Natural killer cell treated with Interleukin-12 subunit alpha and Interleukin-12 subunit beta and Interleukin-15 and Interleukin-18, amount 100 ng/mL, for 72 hours (primary cell): ENCODE measurements at places on chromosomes 12 and 14.

DNA sequence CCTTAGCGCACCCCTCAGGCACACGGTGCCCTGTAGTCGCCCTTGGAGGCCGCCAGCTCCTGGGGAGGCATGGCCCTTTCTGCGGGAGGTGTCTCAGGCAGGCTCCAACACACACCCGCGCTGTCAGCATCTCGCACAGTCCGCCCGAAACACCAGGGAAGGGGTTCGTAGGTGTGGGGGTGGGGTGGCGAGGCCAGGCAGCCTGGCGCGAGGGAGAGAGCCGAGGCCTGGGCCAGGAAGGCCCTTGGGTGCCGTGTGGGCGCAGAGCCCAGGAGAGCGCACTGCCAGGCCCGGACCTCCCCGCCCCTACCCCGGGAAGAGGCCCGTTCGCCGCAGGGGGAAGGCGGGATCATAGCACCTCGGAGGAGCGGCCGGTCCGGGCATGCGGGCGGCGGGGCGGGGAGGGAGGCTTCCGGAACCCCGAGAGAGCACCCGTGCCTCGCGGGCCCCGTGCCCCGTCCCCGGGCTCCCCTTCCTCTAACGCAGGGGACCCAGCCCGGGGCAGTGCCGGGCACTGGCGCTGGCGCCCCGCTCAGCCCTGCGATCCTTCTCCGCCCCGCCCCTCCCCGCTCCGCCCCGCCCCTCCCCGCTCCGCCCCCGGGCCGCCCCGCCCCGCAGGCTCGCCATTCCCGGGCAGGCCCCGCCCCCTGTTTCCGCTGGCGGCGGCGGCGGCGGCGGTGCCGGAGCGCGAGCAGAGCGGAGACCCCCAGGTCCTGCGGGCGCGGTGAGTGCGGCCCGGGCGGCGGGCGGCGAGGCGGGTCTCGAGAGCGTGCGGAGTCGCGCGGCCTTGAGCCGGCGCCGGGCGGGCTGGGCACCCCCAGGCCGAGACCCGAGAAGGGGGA lies at the start of gene TSPAN9:
Gene TSPAN9, plus strand, starts transcription at position 650 of the 842 bp plus-strand sequence. CDS start 123,815 bp downstream, outside the sequence.
- H3K4me3 ChIP-seq, result peak within 1 kb of the TSS; percentile 68
- peak within 1 kb of the TSS; percentile 51 for H3K27ac ChIP-seq
- no peaks in the 10 kb centered on the region for H3K36me3 ChIP-seq
- peak; percentile 74 for DNase-seq
- no peaks in the 10 kb centered on the region for H3K4me1 ChIP-seq

DNA sequence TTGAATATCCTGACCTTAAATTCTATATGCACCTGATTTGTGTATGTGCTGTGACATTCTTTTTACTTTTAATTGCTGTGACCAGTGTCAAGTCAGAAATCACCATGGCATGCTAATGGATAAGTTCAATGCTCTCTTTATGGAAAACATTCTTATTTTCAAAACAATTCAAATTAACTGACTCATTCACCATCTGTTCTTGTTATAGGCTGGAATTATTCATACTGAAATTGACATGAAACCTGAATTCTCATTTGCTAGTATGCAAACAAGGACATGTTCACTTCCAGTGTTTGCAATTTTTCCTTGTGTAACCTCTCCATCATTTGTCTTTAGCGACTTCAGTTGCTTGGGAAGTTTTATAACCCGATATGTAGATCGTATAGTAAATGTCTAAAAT lies at the start of gene TAS2R30:
Gene TAS2R30, minus strand, starts transcription at position 340 of the 400 bp plus-strand sequence. CDS start 400 bp downstream, outside the sequence.
- H3K27ac ChIP-seq, result no peak within 1 kb of the TSS
- DNase-seq, result no peak
- peaks cover 18% of the 10 kb centered on the region for H3K4me1 ChIP-seq
- H3K36me3 ChIP-seq, result no peaks in the 10 kb centered on the region
- no peak within 1 kb of the TSS for H3K4me3 ChIP-seq
- H3K27me3 ChIP-seq, result no peaks in the 10 kb centered on the region

GRCh38 chr14:78399316-78399889 lies 229.2 kb downstream of the NRXN3 start:
- H3K27ac ChIP-seq, result no peak overlapping the region
- H3K4me1 ChIP-seq, result no peaks in the 10 kb centered on the region
- H3K27me3 ChIP-seq, result peaks cover 18% of the 10 kb centered on the region
- no peaks in the 10 kb centered on the region for H3K36me3 ChIP-seq
- DNase-seq, result no peak

- no peaks in the 10 kb centered on the region for H3K27me3 ChIP-seq
- no peaks in the 10 kb centered on the region for H3K36me3 ChIP-seq
- no peak for DNase-seq
- peak overlapping the region; percentile 48 for H3K4me3 ChIP-seq
These were observed 70.7 kb downstream of the TAOK3 start for GRCh38 chr12:118302053-118302452.

DNA sequence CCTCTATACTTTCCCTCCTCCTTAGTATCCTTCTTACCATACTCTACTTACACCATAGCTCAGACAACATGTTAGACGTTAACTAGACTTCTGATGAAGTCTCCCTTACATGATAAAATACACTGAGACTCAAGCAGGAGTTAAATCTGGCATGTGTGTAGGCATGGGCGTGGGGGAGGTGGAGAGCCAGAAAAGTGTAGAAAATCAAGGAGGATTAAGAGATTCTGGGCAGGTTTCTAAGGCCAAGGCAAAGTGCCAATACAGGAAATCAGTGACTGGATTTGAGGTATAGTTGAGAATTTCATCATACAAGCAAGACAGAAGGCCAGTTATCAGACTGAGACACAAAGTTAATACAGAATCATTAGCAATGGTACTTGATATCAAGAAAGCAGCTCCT lies 37.4 kb downstream of the EPS8 start:
- H3K4me3 ChIP-seq, result no peak overlapping the region
- no peaks in the 10 kb centered on the region for H3K4me1 ChIP-seq
- DNase-seq, result no peak
- no peak overlapping the region for H3K27ac ChIP-seq
- H3K36me3 ChIP-seq, result no peaks in the 10 kb centered on the region

GRCh38 chr14:20623798-20624197 lies 17.7 kb downstream of the OR6S1 start:
- no peak overlapping the region for H3K27ac ChIP-seq
- H3K4me3 ChIP-seq, result peak overlapping the region; percentile 77
- no peaks in the 10 kb centered on the region for H3K36me3 ChIP-seq
- H3K4me1 ChIP-seq, result peaks cover 46% of the 10 kb centered on the region
- peaks cover 24% of the 10 kb centered on the region for H3K27me3 ChIP-seq
- DNase-seq, result no peak

- H3K4me1 ChIP-seq, result no peaks in the 10 kb centered on the region
- no peaks in the 10 kb centered on the region for H3K36me3 ChIP-seq
- H3K27me3 ChIP-seq, result no peaks in the 10 kb centered on the region
- no peak overlapping the region for H3K4me3 ChIP-seq
- no peak for DNase-seq
These were observed 411.4 kb downstream of the CCDC91 start for GRCh38 chr12:28601570-28602058.

DNA sequence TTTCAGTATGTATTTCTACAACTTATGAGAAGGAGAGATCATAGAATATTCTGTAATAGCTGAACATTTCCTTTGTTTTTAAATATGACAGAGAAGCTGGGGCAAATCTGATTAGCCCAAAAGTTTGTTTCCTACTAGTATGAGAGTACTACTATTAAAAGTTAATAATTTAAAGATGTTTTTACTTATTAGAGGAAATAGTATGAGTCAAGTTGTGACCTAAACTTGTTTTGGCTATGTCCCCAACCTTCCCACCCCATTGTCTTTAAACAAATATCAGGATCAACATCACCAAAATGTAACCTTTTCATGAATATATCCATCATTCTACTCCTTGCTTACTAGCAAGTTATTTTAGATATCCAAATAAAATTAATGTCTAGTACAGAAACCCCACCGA lies 10.5 kb downstream of the GNPNAT1 start:
- no peak overlapping the region for H3K4me3 ChIP-seq
- DNase-seq, result no peak
- no peaks in the 10 kb centered on the region for H3K27me3 ChIP-seq
- peaks cover 6% of the 10 kb centered on the region for H3K36me3 ChIP-seq
- H3K27ac ChIP-seq, result no peak overlapping the region
- H3K4me1 ChIP-seq, result no peaks in the 10 kb centered on the region

GRCh38 chr14:74841230-74842207 lies 34.4 kb downstream of the PROX2 start:
- DNase-seq, result no peak
- peak overlapping the region; percentile 84 for H3K27ac ChIP-seq
- H3K36me3 ChIP-seq, result peaks cover 7% of the 10 kb centered on the region
- H3K27me3 ChIP-seq, result no peaks in the 10 kb centered on the region
- H3K4me3 ChIP-seq, result peak overlapping the region; percentile 83
- peaks cover 60% of the 10 kb centered on the region for H3K4me1 ChIP-seq

- peak overlapping the region; percentile 45 for H3K4me3 ChIP-seq
- no peak overlapping the region for H3K27ac ChIP-seq
- peaks cover 13% of the 10 kb centered on the region for H3K4me1 ChIP-seq
- DNase-seq, result no peak
- peaks cover 11% of the 10 kb centered on the region for H3K27me3 ChIP-seq
These were observed 1.0 kb downstream of the CACNA2D4 start for GRCh38 chr12:1917172-1918070.

DNA sequence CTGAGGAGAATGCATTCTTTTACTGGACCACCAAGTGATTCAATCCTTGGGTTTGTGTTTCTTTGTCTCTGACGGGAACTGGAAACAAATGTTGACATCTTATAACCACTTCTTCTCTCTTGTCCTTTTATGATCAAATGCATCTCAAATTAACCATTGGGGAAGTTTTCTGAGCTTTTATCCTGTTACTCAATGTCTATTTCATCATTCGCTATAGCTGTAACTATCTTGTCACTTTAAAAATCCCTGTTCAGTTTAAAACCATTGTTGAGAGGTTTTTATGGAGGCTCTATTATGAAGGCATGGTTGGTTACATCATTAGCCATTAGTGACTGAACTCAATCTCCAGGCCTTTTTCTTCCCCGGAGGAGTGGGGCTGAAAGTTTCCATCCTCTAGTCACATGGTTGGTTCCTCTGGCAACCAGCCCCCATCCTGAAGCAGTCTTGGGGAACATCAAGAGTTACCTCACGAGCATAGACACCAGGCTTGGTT lies 2.7 kb upstream of the CLEC6A start:
- no peaks in the 10 kb centered on the region for H3K4me1 ChIP-seq
- no peak overlapping the region for H3K4me3 ChIP-seq
- no peaks in the 10 kb centered on the region for H3K36me3 ChIP-seq
- H3K27me3 ChIP-seq, result peaks cover 17% of the 10 kb centered on the region
- DNase-seq, result no peak
- no peak overlapping the region for H3K27ac ChIP-seq

DNA sequence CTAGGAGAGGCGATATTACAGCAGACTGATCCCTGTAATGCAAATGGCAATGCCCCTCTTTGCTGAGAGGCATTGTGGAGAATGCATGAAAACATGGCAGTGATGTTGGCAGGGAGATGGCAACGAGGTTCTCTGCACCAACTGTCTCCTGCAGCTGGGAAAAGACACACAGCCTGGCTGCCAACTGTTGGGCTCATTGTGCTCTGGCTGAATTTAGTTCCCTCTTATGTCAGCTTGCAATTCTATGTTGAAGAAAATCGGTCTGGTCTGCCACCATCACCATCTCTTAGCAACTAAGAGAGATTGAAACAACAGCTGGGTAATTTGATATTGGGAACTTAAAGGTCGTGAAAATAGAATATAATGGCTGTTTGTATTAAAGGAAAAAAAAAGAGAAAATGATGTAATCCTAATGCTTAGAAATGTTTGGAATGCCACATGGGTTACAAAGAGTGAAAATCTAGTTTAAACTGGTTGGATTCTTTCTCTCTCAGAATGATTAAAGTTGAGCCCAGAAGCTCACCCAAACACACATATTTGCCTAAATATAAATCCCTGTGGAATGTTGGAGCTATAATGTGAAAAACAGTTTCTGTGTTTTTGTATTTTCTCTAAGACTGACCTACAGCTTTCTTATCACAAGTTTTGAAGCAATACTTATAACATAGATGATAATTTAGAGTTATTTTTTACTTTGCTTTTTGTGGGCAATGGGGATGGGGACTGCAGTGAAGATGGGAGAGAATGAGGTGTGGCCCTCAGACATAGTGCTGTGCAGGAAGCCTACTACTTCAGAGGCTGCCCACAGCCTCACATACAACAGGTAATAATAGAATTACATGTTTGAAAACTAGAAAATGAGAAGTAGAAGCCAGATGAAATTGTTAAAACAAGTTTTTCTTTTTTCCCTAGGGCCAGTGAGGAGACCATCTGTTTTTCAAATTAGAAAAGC lies 143.7 kb downstream of the AKAP6 start:
- no peak for DNase-seq
- no peak overlapping the region for H3K4me3 ChIP-seq
- no peaks in the 10 kb centered on the region for H3K4me1 ChIP-seq
- no peak overlapping the region for H3K27ac ChIP-seq
- H3K36me3 ChIP-seq, result no peaks in the 10 kb centered on the region

DNA sequence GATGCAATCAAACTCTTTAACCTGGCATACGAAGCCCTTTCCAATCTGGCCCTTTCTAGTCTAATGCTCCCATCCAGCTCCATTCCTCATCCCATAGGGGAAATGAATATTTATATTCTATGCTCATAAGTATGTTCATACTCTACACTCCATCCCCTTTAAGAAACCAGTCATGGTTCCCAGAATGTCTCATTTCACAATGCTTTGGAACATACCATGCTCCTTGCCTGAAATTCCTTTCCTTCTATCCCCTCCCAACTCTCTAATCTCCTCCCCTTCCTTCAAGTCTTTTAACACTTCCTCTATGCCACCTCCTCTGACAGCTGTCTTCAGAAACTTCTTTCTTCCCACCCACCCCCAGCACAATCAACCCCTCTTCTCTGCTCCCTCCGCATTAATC lies 207.0 kb upstream of the CAND1 start:
- H3K36me3 ChIP-seq, result no peaks in the 10 kb centered on the region
- H3K27me3 ChIP-seq, result peaks cover 22% of the 10 kb centered on the region
- no peak overlapping the region for H3K27ac ChIP-seq

DNA sequence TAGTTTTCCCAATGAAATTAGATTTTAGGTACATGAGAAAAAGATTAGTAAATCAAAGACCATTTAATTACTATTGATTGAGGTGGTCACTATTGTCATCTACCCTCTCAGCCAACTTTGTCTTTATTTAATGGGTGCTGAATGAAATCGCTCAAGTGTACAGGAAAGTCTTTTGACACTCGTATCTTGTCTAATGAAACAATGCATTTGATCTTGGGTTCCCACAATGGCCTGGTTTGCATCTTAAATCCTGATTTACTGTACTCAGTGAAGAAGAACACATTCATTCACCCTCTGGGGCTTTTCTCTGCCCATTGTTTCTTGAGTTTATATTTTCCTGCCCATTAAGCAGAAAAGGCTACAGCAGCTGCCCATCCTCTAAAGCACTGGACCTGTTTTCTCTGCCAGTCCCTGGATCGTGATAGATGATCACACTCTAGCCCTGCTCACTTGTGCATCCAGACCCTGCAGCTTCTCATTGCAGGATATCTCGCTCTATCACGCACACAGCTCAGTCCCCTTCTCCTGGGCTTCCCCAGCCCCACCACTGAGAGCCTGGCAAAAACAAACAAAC lies 1369.3 kb downstream of the AACS start:
- no peaks in the 10 kb centered on the region for H3K36me3 ChIP-seq
- no peaks in the 10 kb centered on the region for H3K4me1 ChIP-seq
- H3K4me3 ChIP-seq, result no peak overlapping the region
- H3K27me3 ChIP-seq, result no peaks in the 10 kb centered on the region
- H3K27ac ChIP-seq, result no peak overlapping the region
